Foreskin keratinocyte (primary cell): ENCODE measurements at places on chromosomes 7 and 10. TPM values are rescaled to one million over a fixed set of nuclear protein-coding genes. Genes with fewer than 3 reads are reported as not detected.

Gene PNLIPRP3
- polyA plus RNA-seq, result 9.7 and 13.7 TPM in 2 replicates

Gene FAM24B
- 9.2 and 10.0 TPM in 2 replicates for polyA plus RNA-seq

Gene GPER1
- polyA plus RNA-seq, result 0.03 and 0.07 TPM in 2 replicates

Gene TUBB8
- not detected in 2 replicates for polyA plus RNA-seq

Gene SLC29A3
- 0.45 and 0.96 TPM in 2 replicates for polyA plus RNA-seq

Gene ZWINT
- polyA plus RNA-seq, result 53.2 and 79.2 TPM in 2 replicates

Gene SNCG
- polyA plus RNA-seq, result 2.1 and 2.7 TPM in 2 replicates

Gene CDC14C
- polyA plus RNA-seq, result not detected in 2 replicates

Gene CALHM1
- not detected in 2 replicates for polyA plus RNA-seq

Gene MDFIC
- 5.0 and 5.2 TPM in 2 replicates for polyA plus RNA-seq
